ENCODE measurements at places on chromosomes 11 and 22.

DNA sequence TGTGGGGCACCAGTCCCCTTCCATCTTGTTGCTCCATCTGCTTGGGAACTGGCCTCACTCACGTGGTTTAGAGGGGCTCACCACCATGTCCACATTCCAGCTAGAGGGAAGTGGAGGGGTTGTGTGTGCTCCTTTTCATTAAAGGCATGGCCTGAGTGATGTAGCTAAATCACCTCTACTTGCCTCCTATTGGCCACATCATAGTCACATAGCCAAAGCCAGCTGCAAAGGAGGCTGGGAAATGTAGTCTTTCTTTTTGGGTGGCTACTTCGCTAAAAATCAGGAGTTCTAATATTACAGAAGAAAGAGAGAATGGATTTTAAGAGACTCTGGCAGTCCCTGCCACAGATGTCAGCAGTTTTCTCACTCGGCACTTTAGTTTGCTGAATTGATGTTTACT is 63.0 kb upstream of the ALX4 start:
- DNase-seq, result no peak

- no peak for DNase-seq
Measured at GRCh38 chr22:49192857-49193250, 634.8 kb downstream of the BRD1 start.

- DNase-seq, result no peak
Measured at GRCh38 chr11:26847459-26847858, 125.6 kb upstream of the SLC5A12 start.

- no peak for DNase-seq
Measured at GRCh38 chr11:12229450-12230229, 119.2 kb downstream of the MICAL2 start.

DNA sequence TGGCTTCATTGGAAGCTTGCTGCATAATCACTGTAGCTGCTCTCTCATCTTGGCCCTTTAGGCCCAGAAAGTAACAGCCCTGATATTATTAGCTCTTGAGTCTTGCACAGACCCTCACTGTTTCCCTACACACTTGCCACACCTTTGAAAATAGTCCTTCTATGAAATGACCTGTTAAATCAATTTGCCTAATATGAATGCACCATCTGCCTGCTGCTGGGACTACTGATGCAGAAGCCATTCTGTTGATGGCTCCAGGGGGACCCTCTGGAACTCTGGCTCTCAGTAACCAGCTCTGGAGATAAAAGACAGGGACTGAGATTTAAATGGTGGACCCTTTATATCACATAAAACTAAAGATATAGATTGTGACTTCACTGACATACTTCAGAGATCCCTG is 14.7 kb upstream of the AMPD3 start:
- DNase-seq, result no peak

DNA sequence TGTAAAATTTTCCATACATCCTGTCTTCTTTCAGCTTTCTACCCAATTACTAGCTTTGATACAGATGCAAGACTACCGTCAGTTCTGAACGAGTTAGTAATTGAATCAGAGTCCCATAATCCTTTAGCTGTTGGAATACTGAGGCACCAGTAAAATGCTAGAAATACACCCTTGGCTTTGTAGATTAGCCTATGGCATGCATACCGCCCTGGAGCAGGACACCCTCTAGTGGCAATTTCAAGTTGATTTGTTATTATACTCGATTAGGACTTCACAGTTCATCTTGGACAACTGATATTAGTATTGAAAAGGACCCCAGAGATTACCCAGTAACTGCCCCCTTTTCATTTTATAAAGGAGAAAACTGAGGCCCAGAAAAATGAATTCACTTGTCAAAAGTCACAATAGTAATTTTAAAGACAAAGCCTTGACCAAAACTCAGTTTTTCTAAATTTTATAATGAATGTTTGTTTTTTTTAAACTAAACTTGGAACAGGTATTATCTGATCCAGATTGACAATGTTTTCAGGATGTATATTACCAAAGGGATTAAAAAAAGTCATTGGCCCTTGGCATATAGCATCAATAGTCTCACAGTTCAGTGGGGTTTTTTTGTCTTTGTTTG is 72.6 kb downstream of the HIPK3 start:
- peak; percentile 24 for DNase-seq

DNA sequence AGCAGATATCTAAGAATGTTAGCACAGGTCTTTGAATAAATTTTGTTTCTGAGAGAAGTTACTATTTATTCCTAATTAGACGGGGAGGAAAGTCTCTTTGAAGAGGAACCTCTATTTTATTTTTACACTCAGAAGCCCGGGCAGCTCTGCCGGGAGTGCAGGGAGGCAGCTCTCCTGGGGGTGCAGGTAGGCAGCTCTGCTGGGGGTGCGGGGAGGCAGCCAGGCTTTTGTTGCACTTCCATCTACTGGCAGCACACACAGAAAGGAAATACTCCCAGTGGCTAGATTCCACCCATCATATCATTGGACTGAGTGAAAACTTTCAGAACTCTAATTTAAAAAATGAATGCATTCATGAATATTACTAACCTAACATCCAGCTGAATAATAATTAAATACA is 24.6 kb downstream of the OR10A6 start:
- DNase-seq, result no peak

DNA sequence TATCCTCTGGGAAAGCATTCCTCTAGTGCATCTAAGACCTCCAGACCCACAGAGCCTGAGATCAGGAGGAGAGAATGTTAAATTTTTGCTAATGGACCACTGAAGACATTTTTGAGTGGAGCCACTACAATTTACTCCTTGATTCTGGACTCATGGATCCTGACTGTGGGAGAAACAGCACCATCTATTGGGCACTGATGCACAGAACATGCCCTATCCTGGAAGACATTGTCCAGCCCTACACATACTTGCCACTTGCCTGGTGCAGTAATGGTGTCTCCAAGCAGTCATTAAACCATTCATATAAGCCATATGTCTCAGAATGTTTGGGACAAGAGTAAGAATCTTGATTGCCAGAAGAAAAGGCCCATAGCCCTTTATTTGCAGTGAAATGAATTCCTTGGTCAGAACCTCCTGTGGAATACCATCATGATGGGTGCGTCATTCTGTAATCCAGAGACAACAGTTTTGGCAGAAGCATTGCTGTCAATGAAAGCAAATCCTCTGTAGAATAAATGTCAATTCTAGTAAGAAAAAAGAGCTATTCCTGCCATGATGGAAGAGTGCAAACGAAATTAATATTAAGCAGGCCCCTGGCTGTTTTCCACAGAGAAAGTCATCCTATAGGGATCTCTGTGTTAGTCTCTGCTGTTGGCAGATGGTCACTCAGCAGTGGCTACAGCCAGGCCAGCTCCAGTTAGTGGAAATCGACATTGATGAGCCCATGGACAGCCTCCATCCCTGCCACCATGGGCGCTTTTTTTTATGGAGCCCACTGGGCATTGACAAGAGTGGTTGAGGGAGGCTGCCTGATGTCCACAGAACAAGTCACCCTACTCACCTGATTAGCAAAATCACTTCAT is 43.5 kb downstream of the GGTLC2 start:
- DNase-seq, result no peak

GRCh38 chr11:48043111-48043990 is 63.0 kb downstream of the PTPRJ start:
- no peak for DNase-seq

GRCh38 chr11:14835496-14836492 is 56.2 kb downstream of the CYP2R1 start:
- DNase-seq, result no peak

DNA sequence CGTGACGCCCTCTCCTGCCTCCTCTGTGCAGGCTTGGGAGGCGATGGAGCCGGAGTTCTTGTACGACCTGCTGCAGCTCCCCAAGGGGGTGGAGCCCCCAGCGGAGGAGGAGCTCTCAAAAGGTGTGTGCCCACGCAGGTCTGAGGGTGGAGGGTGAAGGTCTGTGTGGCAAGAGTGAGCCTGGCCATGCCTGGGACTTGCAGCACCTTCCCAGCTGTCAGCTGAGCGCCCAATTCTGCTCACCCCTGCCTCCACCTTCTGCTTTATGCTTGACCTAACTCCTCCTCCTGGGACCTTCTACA is 2.5 kb downstream of the PARVG start:
- no peak for DNase-seq

DNA sequence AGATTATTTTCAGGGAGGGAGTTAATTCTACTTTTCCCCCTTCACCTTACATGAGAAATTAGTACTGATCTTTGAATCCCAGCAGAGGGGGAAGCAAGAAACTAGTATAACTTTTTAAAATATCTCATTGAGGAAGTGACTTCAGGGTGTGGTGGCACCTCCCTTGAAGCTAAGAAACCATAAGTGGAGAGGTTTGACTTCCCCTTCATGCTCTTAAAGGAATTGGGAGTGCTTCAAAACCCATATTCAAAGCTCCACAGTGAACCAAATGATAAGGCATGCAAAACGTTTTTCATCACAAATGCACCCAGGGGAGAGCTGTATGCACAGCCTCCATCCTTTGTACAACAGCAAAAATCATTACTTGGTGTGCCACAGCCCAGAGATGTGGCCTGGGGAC is 540 bp downstream of the MS4A14 start:
- DNase-seq, result no peak

DNA sequence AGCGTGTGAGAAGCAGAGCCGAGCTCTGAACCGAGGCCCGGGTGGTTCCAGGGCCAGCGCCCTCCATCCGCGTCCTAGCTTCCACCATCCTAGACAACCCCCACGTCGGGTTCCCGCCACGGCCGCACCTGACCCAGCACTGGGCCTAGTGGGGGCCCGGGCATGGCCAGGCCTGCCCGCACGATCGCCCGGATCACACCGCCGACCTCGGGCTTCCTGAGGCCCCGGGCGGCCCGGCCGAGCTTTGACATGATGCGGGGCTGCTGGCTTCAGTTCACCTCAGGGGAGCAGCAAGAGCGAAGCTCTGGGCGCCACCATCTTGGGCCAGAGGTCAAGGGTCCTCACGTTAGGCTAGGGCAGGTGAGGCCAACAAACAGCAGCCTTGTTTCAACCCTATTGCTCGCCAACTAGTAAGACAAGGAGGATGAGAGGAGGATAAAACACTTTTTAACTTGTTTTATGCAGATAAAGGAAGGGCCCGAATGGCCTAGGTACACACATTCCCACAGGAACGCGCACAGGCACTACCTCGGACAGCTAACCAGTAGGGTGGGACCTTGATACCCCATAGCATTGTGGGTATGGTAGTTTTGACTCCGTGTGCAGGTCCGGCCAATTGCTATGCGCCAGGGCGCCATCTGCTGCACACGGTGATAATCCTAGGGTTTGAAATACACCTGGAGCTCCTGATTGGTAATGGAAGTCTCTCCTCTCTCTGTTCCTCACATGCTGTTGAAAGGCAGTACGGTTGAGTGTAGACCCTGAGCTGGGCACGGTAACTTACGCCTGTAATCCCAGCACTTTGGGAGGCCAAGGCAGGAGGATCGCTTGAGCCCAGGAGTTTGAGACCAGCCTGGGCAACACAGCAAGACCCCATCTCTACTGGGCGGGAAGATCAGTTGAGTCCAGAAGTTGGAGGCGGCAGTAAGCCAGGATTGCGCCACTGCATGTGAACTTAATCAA is at the start of gene MRPL11:
MRPL11 (minus strand) TSS at position 345 of the 963 bp plus-strand sequence; CDS start at position 251, 94 bp downstream.
- DNase-seq, result peak; percentile 77

GRCh38 chr11:110565357-110566336 is 135.9 kb downstream of the FDX1 start:
- no peak for DNase-seq

DNA sequence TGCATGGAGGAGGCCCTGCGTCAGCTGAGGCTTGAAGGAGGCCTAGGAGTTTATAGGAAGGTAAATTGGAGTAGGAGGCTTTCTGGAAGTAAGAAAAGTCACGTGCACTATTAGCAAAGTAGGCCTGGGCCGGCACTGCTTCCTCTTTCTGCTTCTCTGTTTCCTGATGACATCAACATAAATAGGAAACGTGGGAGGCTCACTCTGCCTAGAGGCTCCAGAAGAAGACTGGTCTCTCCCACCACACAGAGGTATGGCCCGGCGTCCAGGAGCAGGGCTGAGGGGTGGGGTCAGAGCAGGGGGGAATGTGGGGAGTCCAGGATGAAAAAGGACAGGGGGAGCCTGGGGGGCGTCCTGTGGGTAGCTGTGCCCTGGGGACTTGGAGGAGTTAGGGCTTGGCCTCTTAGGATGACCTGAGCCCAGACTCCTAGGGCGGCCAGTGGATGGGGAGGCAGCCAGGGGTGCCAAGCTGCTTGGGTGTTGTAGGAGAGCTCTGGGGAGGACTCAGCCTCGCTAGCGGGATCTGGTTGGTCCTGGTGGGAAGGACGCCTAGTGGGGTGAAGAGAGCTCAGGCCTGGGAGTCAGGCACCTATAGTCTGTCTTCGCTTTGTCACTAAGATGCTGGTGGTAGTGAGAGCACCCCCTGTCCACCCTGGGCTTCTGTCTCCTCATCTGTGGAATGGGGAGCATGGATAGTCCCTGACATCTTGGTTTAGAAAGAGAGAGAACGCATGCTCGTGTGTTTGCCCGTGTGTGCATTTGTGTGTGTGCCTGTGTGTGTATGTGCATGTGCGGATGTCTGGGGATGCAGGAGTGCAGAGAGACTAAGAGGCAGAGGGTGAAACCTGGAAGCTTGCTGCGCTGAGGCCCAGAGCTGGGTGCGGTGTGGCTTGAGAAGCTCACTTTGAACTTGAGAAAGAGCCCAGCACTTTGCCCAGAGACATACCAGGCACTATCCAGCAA is at the start of gene CSF2RB:
CSF2RB (plus strand) TSS at position 202 of the 963 bp plus-strand sequence. CDS start 8,580 bp downstream, outside the sequence.
- peak; percentile 97 for DNase-seq

GRCh38 chr22:22728382-22728781 is 84.0 kb downstream of the GGTLC2 start:
- no peak for DNase-seq

DNA sequence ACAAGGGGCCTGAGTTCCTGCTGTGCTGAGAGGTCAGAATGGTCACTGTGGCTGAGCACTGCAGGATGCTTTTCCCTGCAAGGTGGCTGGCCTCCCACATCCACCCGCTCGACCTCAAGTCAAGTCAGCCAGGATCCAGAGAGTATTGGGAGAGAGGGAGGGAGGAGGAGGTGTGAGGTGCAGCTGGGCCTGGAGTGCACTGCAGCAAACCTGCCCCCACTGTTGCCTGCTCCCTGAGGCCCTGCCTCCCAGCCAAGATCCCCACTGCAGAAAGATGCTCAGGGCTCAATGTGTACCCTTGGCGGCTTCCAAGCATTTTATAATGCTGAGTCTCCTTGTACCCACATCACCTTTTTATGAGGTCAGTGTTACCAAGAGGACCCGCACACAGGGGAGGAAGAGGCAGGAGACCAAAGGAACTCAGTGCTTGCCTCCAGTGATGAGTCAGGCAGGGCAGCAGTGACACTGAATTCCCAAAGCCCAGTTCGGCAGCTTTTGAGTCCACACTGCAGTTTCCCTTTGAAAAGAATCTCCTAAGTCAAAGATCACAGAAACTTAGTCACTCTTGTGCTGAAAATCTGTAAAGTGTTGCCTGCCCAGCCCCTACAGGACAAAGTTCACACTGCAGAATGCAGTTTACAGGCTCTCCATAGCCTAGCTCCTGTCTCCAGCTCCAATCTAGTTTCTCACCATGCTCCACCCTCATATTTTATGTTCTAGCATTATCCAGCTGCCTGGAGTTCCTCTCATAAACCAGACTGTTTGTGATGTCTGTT is 3.1 kb downstream of the ENDOD1 start:
- DNase-seq, result no peak

Measured in CMK (cell line).